ENCODE measurements at places on chromosomes 3 and 15.

DNA sequence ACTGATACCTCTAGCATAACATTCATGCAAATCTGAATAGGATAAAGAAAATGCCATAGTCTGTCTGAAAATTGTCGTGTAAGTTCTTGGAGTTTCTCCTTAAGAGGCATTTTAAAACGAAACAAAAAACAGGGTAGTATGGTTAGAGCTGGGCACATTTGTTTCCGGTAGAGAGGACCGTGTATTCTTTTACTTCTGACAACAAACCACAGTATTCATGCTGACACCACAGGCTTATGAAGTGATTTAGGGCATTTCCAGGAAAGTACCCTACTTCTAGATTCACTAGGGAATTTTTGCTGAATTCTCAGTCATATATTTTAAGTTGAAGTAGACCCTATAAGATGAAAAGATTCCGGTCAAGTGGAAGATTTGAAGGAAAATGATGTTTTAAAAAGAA lies 541.3 kb downstream of the UNC13C start:
- no peak for DNase-seq

GRCh38 chr3:124747111-124747981 lies 17.1 kb downstream of the UMPS start:
- no peak for DNase-seq

DNA sequence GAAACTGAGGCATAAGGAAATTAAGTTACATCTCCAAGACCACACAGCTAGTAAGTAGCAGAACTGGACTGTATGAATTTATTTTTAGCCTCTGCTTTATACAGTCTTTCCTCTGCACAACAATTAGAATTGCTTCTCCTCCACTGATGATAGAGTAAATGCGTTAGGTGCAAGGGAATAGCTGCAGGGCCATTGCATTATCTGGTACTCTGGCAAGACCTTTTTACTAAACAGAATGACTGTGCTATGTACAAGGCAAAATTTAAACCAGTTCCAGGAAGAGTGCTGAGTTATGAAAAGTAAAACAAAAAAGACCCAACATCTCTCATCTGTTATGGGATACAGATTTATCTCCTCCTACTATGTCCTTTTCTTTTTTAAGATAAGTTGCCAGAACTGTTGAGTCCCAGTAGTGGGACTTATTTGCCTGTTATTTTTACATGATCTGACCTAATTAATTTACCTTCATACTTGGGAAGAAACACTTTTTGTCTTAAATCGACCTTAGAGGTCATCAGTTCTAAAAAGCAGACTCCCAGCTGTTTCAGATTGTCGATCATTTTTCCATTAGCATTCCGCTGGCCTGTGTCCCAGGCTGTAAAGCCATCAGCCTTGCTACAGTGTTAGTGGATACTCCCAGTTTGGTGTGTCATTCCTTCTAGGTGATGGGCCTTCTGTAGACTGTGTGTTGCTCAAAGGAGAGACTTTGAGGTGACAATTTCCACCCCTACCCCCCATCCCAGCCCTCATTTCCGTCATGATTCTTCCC lies 147.5 kb upstream of the NUDT16 start:
- no peak for DNase-seq

GRCh38 chr3:179842061-179842460 lies 189.2 kb downstream of the USP13 start:
- DNase-seq = no peak

DNA sequence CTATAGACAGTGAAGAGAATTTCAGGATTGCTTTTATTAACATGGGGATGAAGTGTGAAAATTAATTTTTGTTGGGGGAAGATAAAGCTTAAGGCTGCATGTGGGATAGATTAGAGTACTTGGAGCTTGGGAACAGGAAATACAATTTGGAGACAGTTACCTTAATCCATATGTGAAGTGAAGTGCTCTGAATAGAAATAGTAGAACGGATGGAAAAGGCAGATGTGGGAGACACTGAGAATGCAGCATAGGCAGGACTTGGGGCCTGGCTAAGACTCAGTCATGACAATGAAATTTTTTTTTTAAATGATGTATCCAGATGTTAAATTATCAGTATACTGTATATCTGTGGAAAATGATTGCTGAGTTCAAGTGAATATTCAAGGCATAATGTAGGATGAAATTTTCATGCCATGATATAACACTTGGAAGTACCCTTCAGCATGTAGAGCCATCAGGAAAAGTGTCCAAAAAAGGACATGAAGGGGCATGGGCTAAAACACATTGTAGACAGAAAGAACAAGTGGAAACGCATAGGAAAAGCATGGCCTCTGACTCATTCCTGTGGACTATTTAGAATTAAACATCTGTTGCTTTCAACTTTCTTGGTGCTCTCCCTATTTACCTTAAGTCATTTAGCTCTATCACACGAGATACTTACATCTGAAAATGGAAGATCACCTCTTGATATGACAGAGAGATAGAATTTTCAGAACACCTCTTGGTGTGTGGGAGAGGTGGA lies 134.8 kb downstream of the RBMS3 start:
- no peak for DNase-seq

Data from activated naive CD4-positive, alpha-beta T cell treated with anti-CD3 and anti-CD28 coated beads, Interleukin-2, amount 10 ng/mL, durations not matched to agents 7 days and 5 days (primary cell).